ENCODE measurements at places on chromosomes 11 and 22. TPM values are rescaled to one million over a fixed set of nuclear protein-coding genes. Genes with fewer than 3 reads are reported as not detected.
A peak's percentile ranks its signal among the peaks of the same experiment; 100 is the strongest.

DNA sequence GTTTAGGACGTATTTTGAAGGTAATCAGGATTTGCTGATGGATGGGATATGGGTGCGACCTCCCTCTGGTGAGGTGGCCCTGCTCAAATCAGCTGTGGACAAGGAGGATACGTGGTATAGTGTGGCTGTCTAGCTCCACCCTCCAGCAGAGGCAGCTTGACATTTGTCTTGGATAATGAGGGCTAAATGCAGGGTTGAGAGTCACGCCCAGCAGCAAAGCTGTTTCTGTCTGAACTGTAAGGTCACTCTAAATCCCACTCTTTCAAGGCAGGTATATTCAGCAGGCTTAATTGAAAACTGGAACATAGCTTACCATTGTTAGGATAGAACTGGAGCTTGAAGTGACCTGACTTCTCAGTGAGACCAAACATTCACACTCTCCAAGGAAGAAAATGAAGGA is 98.7 kb downstream of the SWAP70 start:
- no peak for DNase-seq

- no peak for DNase-seq
Measured at GRCh38 chr11:129489249-129489648, 113.6 kb downstream of the BARX2 start.

DNA sequence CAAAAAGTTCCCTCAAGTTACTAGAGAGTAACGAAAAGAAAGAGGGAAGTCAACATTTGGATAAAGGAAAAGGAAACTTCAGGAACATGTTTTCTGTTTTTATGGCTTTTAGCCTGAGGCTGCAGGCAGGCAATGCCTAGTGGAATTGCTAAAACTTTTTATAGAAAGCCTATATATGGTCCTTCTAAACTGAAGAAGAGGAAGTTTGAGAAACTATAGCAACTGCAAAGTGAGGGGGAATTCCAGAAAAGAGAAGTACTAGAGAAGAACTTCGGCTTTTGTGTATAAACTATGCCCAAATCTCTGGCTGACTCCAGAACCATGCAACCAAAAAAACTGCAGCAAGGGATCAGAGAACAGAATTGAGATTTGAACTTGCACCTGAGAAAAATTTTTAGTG is 74.3 kb upstream of the ARHGAP42 start:
- no peak for DNase-seq

- peak; percentile 10 for DNase-seq
Measured at GRCh38 chr11:26227301-26227746, 104.6 kb upstream of the ANO3 start.

GTSE1 gene
- total RNA-seq: 29.7 TPM

DNA sequence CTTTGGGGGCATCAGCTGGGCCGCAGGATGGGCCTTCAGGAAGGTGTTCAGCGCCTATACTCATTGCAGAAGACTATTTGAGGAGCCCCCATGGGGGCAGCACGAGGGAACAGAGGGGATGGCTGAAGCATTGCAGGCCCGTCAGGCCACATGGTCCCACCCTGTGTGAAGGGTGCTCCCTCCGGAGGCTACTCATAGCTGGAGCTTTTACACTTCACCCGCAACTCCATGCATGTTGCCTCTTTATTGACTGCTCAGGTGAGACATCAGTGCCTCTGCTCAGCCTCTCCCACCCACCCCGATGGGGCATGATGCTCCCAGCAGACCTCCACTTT is 1500.9 kb downstream of the TBC1D22A start:
- no peak for DNase-seq

DCHS1 gene
- total RNA-seq: 4.5 TPM

DNA sequence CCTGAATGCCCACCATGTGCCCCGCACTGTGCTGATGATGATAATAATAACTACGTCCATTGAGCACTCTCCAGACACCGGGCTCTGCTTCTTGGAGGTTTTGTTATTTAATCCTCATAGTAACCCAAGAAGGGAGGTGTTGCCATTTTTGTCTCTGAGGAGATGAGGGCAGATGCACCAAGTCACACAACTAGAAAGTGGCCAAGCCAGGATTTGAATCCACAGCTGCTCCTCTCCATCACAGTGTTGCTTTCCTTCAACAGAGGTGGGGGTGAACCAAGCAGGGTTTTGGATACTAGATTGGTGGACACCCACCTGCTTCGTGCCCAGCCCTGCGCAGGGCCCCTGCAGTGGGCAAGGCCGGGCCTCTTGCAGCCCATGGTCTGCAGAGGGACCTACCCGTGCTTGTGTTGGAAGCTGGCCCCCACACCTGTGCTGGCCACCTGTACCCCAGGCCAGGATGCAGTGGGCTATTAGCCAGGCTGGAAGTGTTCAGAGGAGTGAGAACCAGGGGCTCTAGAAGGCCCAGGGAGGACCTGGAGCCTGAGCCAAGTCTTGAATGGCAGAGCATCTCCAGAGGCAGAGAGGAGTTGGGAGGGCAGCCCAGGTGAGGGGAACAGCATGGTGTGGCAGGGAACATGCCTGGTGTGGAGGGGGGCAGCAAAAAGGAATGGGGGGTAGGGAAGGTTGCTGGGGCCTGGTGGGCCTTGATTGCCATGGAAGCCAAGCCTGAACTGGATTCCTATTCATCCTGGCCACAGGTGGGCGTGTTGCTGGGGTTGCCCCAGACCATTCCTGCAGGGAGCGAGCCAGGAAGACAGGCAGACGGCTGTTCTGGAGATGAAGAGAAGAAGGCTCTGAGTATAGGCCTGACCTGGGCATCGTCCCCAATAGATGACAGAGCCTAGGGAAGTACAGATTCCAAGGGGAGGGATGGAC is 2.7 kb upstream of the DPP3 start:
- no peak for DNase-seq

DNA sequence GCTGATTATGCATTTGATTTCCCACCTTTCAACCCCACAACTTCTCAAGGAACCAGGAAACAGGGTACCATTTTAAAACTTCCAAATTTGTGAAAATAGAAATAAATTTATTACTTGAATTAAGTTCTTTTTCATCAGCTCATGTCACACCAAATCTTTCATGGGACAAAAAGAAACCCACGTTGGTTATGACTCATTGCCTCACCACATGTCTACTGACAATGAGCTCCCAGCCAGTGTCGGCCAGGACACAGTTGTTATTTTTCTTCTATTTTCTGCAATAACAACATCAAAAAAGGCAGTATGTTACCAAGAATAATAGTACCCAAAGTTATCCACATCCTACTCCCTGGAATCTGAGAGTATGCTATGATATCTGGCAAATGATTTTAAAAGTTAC is 17.3 kb downstream of the MS4A6A start:
- DNase-seq: no peak

NCF4 gene
- total RNA-seq: not detected

- DNase-seq: peak; percentile 70
Measured at GRCh38 chr11:72781313-72782080, 12.3 kb downstream of the STARD10 start.

GRCh38 chr11:45028911-45029682 is 78.4 kb upstream of the TP53I11 start:
- no peak for DNase-seq

- no peak for DNase-seq
Measured at GRCh38 chr11:63736864-63737263, 31.7 kb downstream of the ZFTA start.
